ENCODE measurements at places on chromosomes 7 and 10. TPM values are rescaled to one million over a fixed set of nuclear protein-coding genes. Genes with fewer than 3 reads are reported as not detected.

DNA sequence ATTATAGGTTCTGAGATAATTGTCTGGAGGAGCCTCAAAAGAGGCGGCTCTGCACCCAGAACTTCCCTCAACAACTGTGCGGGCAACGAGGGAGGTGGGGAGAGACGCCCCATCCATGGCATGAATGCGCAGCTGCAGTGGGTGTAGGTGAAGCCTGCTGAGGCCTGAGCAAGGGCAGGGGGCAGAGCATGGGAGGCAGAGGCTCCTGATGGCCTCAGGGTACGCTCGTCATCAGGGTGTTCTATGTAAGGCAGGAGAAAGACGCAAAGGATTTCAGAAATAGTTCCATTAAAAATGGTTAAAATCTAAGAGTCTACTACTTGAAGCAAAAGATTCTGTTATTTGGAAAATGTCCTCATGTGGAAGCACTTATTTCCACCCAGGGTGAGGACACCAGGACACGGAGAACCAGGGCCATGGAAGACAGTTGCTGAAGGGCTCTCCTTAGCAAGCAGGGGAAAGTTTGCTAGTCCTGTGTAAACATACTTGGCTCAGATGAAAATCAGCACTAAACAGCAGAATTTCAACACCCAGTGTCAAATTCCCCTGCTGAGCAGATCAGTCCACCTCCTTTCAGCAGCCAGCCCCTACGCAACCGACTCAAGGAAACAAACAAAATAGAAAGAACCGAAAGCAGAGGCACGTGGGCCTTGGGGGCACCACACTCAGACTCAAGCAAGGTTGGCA lies 18.9 kb downstream of the INSIG1 start:
- DNase-seq = no peak

- DNase-seq = no peak
Measured at GRCh38 chr10:60380781-60381180, 8.9 kb downstream of the ANK3 start.

ELFN1 gene
- total RNA-seq = 13.6 TPM

GRCh38 chr7:65968256-65969185 lies 13.5 kb downstream of the GUSB start:
- DNase-seq = no peak

- no peak for DNase-seq
Measured at GRCh38 chr7:20825555-20825954, 38.9 kb upstream of the SP8 start.

DNA sequence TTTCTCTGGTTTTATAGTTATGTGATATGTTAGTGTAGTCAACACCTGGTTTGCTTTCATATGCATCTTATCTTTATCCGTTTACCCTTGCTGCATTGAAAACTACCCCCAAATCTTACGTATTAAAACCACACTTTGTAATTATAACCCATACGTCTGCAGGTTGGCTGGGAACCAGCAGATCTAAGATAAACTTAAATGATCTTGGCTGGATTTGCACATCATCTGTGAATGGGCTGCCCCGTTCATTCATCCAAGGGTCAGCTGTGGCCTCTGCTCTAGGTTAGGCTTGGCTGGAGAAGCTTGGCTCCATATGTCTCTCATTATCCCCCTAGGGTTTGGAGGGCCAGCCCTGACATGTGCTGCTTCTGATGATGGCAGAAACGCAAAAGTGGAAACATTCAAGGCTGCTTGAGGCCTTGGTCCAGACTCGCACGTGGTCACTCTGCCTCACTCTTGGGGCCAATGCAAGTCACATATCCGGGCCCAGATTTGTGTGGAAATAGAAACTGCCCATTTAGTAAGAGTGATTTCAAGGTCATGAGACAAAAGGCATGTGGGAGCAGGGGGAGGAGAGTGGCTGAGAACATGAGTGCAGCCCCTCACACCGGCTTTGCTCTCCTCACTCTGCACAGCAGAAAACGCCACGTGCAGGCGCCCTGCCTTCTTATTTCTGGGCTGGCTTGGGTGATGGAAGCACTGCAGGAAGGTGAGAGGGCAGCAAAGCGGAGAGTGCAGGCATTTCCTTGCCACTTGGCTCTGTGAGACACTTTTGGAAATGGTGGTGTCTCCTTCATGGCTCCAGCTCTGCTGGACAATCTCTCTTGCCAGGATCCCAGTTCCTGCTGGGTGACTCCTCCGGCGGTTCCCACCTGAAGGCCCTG lies 553.8 kb downstream of the GLRX3 start:
- DNase-seq = no peak

GRCh38 chr7:96205665-96206064 lies 116.2 kb downstream of the SLC25A13 start:
- no peak for DNase-seq

DNA sequence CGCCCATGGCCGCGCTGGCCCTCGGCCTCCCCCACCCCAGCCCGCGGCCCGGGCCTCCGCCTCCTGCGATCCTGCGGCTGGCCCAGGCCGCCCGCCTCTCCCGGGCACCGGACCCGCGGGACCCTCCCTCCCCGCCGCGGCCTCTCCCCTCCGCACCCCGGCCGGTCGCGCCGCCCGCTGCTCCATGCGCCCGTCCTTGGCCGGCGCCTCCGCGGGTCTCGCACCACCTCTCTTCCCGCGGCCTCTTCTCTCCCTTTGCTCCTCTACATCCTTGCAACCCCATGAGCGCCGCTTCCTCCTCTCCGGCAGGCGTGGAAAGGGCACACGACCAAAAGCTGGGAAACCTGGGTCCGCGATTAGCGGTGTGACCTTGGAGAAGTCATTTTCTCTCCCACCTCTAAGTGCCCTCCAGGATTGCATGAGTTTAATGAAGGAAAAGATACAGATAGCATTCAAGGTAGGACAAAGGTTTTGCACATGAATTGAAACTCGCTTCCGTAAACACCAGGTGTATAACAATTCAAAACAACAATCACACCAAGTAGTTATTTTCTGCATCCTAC lies 448 bp upstream of the SRPK2 start:
- peak; percentile 73 for DNase-seq

GRCh38 chr7:151399906-151400305 lies 9.9 kb downstream of the WDR86 start:
- no peak for DNase-seq

GRCh38 chr7:132228240-132228639 lies 348.0 kb downstream of the PLXNA4 start:
- no peak for DNase-seq
